ENCODE measurements at places on chromosomes 11 and 22. TPM values are rescaled to one million over a fixed set of nuclear protein-coding genes. Genes with fewer than 3 reads are reported as not detected.

DNA sequence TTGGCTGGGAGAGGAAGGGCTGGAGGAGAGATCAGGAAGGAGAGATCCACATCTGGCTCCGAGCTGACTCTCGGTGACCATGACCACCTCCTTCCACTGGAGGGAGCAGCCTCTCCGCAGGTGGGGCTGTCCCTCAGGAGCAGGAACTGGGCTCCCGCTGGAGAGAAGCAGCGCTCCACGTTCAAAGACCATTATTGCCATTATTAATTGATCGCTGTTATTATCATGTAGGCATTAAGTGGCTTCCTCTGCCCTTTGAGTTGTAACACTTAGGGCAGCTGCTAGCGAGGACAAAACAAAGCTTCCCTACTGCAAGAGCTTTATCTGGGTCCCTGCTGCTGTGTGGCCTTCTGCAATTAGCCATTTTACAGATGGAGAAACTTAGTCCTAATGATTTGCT, 251.9 kb downstream of the ST3GAL4 start:
- no peak for DNase-seq

DNA sequence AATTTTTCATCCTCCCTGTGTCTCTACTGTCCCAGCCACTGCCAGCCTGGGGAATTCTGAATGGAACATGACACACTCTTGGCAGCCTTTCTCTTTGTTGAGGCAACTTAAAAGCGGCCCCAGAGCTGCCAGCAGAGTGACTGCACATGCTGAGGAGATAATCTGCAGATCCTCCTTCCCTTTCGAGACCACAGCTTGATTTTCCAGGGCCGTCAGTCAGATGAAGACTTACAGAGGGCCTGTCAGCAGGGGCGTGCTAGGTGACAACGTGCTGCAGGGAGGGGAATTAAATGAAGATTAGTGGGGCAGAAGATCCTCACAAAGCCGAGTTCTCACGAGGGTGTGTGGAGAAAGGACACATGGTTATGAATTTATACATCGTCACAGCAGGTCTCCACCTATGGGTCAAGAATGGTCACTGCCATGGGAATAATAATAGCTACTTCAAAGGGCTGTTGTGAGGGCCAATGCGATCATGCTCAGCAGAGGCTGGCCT, 193.5 kb upstream of the PITPNB start:
- peak; percentile 87 for DNase-seq

- DNase-seq, result no peak
Observed at GRCh38 chr11:103051151-103051801, 40.7 kb downstream of the DCUN1D5 start.

GRCh38 chr11:10317776-10318526, 13.1 kb downstream of the ADM start:
- DNase-seq, result no peak

Gene SYT7
- 5.7 TPM for total RNA-seq

GRCh38 chr22:27808451-27809225, 7.1 kb upstream of the MN1 start:
- no peak for DNase-seq

Gene CHRDL2
- not detected for total RNA-seq

GRCh38 chr11:64880240-64881001, 2.0 kb upstream of the EHD1 start:
- DNase-seq, result no peak

DNA sequence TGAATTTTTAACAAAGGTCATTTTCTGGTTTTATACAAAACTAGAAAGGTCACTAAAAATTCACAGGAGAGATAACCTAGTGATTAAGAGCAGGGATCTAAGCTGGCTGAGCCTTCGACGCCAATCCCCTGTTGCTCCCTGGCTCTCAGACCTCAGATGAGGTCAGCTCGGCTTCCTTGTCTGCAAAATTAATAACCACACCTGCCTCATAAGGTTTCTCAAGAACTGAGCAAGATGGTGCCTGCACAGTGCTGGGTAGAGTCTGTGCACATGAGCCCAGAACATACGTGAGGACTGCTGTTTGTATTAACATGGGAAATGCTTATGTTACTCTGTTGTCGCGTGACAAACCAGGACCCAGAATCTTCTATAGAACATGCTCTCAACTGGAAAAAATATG, 24.4 kb upstream of the CD5 start:
- no peak for DNase-seq

DNA sequence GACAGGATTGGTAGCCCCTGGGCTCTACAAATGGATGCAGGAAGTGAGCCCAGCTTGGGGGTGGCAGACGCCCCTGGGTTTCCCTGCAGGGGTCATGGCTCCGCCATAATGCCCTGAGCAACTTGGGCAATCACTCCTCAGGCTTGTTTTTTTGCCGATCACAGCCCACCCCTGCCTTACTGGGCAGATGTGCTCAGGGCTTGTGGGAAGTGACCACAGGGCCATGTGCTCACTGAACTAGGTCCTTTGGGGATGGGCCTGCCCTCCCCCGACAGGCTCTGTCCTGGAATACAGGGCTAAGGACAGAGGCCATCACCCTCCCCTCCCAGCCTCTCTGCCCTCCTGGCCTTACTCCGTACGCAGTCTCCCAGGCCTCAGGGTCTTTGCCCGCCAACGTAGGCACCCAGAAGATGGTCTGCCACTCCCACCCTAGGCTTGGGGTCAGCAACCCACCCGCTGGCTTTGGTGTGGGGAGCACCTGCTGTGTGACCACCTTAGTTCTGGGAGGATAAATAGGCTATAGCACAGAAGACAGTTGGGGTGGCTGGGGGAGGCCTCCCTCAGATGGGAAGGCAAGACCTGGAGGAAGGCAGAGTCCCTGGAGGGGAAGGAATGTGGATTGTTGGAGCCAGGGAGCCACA, 3.8 kb downstream of the RPLP2 start:
- DNase-seq, result no peak

DNA sequence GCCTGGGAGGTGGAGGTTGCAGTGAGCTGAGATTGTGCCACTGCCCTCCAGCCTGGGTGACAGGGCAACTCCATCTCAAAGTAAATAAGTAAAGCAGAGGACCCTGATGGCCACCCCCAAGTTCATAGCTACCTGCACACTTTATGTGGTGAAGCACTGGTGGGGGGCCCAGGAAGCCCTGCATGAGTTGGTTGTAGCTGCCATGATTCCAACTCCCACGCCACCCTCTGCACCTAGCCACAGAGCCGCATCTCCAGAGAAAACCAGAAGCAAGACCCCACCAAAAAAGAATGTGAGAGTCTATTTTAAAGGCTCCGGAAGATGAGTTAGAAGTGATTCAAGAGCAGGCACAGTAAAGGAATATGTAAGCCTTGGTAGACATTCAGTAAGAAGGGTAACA, 20.4 kb upstream of the TMA7B start:
- DNase-seq, result no peak

Gene LRRC32
- total RNA-seq, result 24.0 TPM

Gene IGLL5
- total RNA-seq, result not detected

DNA sequence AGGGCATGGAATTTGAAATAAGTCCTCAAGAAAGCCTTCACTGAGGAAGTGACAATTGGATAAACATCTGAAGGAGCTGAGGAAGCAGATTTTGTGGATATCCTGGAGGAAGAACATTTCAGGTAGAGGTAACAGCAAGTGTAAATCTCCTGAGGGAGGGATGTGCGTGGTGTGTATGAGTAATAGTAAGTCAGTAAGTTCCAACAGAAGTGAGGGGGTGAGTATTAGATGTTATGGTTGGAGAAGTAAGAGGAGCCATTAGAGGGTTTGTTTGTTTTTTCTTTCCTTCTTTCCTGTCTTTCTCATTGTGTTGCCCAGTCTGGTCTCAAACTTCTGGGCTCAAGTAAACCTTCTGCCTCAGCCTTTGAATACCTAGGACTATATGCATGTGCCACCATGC, 29.0 kb downstream of the ANKRD42 start:
- DNase-seq, result no peak

DNA sequence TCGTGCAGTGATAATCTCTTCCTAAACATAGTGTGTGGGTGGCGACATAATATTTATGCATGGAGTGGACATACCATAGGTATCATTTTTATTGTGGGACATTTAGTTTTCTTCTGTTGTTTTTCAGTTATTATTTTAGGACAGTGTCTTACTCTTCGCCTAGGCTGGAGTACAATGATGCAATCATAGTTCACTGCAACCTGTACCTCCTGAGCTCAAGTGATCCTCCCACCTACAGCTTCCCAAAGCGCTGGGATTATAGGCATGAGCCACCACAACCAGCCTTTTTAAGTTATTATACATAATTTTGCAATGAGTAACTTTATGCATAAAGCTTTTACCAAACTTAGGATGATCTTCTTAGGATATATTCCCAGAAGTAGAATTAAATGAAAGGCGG, 2.7 kb downstream of the SRRD start:
- DNase-seq, result no peak

Gene SOX10
- 45.2 TPM for total RNA-seq

Gene NCR3LG1
- 6.5 TPM for total RNA-seq

Gene SLC22A8
- total RNA-seq, result not detected

Gene PTGDR2
- 0.29 TPM for total RNA-seq

Gene IFITM1
- 83.9 TPM for total RNA-seq

Gene ELF5
- total RNA-seq, result 11.0 TPM

DNA sequence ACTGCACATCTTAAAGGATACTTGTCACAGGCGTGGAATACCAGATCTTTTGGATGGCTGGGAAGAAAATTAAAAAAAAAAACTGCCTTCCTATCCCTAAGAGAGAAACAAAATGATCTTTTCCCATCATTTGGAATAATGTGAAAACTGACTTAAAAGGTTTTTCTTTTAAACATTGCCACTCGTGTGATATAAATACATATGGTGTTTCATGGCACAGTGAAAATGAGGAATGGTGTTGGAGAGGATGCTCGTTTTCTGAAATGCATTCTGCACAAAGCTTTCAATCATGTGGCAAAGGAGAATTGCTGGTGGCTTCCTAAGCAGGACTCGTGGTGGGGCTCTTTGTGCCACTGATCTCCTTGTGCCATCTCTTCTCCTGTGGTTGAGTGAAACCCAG, 74.9 kb upstream of the LRRC4C start:
- DNase-seq, result no peak

- DNase-seq, result no peak
Observed at GRCh38 chr11:122864386-122865115, 18.0 kb upstream of the JHY start.

- no peak for DNase-seq
Observed at GRCh38 chr11:129090056-129090455, 102.1 kb downstream of the ARHGAP32 start.

DNA sequence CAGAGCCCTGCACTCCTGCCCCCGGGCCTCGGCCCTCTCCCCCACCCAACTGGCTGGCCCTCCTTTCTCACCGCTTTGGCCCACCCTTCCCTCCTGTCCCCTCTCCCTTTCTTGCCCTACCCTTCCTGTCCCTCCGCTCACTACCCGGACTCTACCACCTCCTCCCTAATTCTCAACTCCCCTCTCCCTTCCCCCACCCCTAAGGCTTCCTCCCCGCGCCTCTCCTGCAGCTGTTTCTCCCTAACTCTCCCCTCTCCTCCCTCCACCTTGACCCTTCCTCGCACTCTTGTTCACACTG, 421 bp downstream of the SLC15A3 start:
- DNase-seq, result no peak

DNA sequence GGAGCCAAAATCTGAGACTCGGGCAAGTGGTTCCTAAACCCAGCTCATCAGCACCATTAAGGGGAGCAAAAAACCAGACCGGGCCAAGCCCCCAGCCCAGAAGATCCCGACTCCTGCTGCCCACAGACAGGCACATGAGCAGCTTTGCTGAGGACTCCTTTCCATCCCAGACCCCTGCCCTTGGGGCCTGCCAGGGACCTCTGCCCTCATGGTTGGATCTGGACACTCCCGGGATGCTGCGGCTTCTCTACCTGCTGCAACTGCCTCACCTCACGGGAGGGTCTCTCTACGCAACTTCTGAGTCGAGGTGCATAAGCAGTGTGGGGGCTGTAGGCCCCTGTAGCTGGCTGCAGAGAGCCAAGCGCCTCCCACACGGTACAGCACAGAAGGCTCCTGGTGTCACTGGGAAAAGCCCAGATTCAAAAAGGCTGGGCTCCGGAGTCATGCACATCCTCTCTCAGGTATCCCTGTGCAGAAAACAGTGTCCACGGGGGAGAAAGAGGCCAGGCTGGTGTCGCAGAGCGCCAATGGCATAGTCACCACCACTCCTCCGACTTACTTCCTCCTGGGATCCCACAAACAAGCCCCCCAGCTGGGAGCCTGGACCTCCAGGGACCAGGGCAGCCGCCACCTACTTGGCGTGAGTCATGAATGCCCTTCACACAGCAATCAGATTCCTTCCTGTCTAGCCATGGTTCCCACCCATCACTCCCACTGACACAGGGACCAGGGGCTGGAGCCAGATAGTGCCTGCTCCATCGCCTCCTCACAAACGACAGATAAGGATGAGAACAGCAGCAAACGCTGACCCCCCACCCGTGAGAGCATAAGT, 122.1 kb downstream of the BCR start:
- no peak for DNase-seq

Gene P2RY6
- 0.46 TPM for total RNA-seq

Gene RFPL3
- not detected for total RNA-seq

DNA sequence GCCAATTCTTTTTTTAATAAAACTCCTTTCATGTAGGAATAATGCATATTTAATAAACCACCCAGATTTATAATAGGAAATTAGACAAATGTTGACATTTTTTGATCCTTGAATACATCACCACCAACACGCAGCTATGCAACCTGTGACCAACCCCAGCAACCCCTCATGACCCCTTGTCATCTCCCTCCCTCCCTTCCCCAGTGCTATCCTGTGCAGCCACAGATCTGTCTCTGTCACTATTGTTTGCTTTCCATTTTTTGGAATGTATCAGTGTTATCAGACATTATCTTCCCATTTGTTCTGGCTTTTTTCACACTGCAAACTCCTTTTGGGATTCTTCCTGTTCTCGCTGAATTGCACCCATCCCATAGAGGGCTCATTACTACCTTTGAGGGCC, 114.1 kb downstream of the VPREB1 start:
- no peak for DNase-seq

GRCh38 chr11:113885897-113886296, 10.5 kb upstream of the USP28 start:
- DNase-seq, result no peak

Gene CRACR2B
- 47.9 TPM for total RNA-seq
